GM13977 (cell line): ENCODE measurements at places on chromosomes 4 and X.

DNA sequence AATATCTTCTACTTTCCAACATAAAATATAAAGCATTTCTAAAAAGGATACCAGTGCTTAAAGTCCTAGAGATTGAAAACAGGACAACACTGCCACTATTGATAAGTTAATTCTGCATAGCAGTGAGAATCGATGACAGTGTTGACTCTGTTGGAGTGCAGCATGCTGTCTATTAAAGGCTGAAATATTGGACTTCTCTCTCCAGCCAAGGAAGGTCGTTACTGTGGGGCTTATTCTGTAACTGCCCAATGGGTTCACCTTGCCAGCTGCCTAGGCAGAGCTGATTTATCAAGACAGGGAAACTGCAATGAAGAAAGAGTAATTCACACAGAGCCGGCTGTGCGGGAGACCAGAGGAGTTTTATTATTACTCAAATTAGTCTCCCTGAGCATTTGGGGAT is 37.7 kb upstream of the PGM2 start:
- DNase-seq, result no peak

DNA sequence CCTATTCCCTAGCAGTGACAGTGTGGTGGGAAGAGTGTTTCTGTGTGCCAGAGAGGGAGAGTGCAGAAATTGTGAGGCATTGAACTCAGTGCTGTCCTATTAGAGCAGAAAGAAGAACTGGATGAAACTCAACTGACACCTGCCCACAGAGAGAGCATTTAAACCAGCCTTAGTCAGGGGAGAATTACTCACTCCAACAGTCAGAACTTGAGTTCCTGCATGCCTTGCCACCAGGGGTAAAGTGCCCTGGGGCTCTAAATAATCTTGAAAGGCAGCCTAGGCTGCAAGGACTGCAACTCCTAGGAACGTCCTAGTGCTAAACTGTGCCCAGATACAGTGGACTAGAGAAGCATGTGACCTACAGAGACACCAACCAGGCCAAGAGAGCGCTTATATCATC is 12.8 kb downstream of the CYSLTR1 start:
- no peak for DNase-seq

DNA sequence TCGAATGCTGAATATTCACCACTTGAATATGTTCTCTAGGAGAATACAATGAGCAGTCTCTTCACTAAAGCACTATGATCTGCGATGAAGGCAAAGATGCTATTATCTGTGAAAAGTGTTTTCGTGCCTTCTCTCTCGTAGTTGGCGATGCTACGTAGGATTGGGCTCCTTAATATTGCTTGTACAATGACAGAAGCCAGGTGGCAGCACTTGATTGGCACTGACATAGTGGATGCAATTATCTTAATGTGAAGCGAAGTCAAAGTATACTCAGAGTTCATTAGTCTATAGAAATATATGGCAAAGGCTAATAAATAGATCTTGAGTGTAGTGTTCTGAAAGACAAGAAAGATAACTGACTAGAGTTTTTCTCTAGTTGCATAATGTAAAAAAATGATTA is 1135.7 kb upstream of the AGA start:
- DNase-seq, result no peak

DNA sequence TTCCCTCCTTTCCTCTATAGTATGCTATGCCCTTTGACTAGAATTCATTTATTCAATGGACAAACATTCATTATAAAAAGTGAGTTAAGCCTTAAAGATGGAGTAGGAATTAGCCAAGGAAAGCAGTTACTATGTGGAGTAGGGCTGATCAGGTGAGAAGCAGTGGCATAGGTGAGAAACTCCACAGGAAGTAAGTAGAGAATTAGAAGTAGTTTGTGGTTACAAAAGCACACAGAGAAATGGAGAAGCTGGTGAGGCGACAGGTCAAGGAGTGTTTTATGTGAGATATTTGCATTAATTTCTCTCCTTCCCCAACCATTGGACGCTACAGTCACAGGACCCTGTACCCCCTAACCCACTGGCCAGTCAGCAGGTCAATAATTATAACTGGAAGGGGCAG is 30.6 kb downstream of the SETD7 start:
- DNase-seq, result no peak

DNA sequence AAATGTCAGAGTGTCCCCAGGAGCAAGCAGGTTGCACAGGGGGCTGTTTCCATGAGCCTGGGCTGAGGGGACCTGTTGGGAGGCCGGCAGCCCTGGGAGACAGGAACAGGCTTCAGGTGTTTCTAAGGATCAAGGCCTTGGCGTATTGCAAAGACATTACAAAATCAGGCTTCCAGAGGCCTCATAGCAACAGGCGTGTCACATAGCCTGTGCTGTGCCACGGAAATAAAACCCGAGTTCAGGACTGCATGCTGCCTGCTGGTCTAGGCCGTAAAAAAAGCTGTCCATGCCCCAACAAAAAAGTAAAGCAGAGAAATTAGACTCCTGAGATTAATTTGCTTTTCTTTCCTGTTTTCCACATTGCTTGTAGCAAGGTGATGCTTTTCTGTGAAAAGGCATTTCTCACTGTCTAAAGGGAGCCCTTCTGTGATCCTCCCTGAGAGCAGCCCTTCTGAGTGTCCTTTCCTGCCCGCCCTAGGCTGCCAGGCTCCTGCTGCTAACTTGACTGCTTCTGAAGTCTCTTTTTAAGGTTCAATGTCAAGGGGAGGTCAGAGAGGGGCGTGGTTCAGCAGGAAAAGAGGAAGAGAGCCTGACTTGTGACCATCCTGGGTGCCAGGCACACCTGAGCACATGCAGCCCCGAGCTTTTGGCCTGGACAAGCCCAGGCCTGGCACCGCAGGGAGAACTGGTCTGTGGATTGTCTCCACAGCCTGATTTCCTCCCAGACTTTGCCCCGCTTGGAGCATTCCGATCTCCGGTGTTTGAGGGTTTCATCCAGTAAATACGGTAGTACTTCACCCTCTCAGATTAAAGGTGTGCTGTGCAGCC is 21.3 kb downstream of the SHROOM2 start:
- no peak for DNase-seq

GRCh38 chr4:153028535-153028934 is 92.4 kb downstream of the FHDC1 start:
- no peak for DNase-seq
